ENCODE measurements at places on chromosomes 12 and 14.
A peak's percentile ranks its signal among the peaks of the same experiment; 100 is the strongest.

- DNase-seq, result no peak
These were observed 29.4 kb downstream of the BCAT1 start for GRCh38 chr12:24919346-24920001.

- peak; percentile 4 for DNase-seq
These were observed 244.4 kb upstream of the GARIN2 start for GRCh38 chr14:66944872-66945271.

DNA sequence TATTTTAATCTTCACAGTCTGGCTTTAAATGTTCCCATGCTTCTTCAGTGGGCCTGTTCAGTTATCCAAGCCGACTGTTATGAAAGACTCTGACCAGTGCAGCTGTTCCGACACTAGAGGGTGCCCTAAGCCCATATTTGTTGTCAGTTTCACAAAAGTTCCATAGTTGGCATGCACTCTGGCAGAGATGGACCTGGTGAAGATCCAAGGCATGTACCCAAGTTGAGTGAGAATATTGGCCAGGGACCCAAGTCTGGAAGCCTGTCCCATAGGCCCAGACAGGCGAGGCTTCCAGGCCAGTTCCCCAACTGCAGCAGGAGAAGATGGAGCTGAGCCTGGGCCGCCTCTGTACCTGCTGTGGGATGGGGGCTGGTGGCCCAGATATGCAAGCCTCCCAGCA is 27.4 kb upstream of the GUCY2C start:
- no peak for DNase-seq

- DNase-seq, result no peak
These were observed 3.5 kb downstream of the DEGS2 start for GRCh38 chr14:100155756-100156616.

DNA sequence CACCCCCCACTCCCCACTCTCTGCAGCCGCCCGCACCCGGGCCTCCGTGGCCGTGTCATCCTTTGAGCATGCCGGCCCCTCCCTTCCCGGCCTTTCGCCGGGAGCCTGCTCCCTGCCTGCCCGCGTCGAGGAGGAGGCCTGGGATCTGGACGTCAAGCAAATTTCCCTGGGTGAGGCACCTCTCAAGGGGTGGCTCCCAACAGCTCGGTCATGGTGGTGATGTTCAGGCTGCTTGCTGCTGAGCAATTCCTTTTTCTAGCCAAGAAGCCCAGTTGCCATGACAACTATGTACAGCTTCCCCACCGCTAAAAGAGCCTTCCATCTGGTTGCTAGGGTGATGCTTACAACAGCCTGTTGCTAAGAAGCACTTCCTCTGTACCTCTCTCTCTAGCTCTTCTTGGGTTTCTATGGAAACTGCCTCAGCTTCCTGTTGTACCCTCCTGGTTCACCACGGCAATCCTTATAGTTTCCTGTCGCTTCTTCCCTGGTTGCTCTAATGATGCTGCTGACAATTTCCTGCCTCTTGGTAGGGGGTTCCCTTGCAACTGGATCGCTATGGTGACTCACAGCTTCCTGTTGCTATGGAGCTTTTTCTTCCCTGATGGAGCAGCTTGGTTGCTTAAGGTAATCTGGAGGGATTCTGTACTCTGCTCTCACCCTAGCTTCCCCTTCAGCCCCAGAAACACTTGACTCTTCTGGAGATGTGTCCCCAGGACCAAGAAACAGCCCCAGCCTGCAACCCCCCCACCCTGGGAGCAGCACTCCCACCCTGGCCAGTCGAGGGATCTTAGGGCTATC is 11.0 kb downstream of the ZNF219 start:
- peak; percentile 83 for DNase-seq

DNA sequence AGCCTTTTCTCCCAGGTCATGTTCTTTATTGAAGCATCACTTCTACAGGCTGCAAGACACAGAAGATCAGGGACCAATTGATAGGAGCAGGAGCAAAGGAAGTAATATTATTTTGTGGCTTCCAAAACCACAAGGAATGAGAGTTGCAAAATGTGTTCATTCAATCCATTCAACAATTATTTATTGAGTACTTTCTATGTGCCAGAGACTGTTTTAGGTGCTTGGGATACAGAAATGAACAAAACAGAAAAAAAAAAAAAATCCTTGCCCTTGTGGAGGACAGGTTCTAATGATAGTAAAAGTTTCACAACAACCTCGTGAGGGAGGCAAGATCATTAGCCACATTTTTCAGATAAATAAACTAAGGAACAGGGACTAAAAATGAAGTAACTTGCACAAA is 20.1 kb upstream of the DACT1 start:
- no peak for DNase-seq

DNA sequence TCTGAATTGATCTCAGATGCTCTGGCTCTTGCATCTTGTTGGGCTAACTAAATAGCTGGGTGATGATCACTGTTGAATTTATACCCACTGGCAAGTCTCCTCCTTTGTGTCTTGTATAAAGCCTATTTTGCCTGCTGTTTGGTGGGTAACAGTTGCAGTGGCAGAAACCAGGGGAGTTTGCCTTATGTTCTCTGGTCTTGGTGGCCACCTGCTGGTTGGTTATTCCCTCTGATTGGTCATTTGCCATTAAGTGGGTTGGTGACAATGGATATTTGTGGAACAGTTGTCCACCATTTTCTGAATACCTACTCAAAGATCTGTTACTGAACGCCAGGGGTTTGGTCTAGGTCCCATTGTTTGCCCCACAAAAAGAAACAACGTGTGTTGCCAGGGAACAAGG is 52.1 kb downstream of the AVPR1A start:
- DNase-seq, result no peak

GRCh38 chr14:36976571-36977023 is 195.8 kb downstream of the SLC25A21 start:
- DNase-seq, result no peak

DNA sequence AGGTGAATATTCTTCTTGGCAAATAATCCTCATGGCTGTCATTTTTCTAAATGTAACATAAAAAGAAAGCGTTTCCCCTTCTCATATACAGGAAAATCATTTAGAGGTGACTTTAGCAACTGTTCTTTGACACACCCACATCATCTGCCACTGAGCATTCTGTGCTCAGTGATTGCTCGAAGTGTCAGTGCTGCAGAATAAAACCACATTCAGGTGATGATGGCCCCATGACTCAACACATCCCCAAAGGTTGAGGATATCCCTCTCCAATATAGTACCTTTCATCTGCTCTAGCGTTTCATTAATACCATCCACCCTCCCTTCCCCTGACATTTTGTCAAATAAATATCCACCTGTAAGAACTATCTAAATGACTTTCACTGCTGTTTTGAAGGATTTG is 28.7 kb upstream of the CPSF6 start:
- DNase-seq, result no peak

- no peak for DNase-seq
These were observed 1.3 kb upstream of the OR4M1 start for GRCh38 chr14:19771895-19772430.

GRCh38 chr12:130116791-130117190 is 45.5 kb upstream of the FZD10 start:
- no peak for DNase-seq

DNA sequence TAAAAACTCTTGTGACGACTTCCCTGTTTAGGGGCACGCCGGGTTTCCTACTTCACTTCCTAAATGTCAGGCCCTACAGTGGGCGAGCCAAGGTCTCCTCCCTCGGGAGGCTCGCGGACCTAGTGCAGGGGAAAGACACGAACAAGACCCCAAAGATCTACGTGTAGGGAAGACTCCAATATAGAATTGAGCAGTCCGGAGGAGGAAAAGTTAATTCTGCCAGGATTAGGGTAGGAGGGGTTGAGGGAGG is 564 bp downstream of the ATXN3 start:
- DNase-seq, result no peak

- DNase-seq, result no peak
These were observed 222.9 kb downstream of the C12orf50 start for GRCh38 chr12:87806310-87806709.

- DNase-seq, result no peak
These were observed 10.6 kb downstream of the TMED10 start for GRCh38 chr14:75165586-75166391.

DNA sequence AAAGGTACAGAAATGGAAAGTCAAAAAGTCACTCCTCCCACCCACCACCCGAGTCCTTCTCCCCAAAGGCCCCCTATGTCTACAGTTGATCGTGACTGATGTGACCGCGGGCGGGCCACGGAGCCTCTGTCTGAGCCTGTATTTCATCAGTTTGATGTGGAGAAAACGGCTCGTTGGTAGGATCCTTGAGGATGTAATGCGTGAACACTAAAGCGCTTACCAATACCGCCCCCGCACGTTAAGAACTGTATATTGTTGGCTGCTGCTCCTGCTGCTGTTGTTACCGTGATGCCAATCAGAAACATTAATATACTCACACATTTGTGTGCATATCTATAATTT is 24.6 kb upstream of the UBC start:
- DNase-seq, result no peak

DNA sequence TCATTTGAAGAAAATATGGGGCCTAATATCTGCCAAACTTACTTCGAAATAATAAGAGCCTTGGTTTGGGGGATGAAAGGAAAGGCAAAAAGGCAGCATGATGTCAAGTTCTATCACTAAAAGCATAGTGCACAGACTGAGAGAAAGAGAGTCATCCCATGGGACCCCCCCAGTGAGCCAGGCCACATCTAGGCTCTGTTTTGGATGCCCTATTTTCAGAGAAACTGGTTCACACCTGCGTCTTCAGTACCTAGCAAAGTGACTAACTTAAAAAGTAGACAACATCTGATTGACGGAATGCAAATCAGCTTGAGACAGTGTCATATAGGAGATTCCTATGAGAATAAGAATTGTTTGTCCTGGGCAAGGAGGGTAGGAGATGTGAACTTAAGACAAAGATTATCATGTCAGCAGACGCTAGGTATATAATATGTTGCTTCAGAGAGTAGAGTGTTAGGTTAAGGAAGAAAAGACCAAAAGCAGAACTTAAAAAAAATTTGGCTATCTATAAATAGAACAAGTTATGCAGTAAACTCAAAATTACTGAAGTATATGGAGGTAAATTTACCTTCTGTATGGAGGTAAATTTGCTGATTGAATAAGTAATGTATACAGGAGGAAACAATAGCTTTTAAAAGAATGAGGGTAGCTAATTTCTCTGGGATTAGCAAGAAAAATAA is 148.2 kb downstream of the SLC41A2 start:
- DNase-seq, result no peak

GRCh38 chr14:64719601-64720000 is 15.4 kb downstream of the PLEKHG3 start:
- DNase-seq, result no peak

DNA sequence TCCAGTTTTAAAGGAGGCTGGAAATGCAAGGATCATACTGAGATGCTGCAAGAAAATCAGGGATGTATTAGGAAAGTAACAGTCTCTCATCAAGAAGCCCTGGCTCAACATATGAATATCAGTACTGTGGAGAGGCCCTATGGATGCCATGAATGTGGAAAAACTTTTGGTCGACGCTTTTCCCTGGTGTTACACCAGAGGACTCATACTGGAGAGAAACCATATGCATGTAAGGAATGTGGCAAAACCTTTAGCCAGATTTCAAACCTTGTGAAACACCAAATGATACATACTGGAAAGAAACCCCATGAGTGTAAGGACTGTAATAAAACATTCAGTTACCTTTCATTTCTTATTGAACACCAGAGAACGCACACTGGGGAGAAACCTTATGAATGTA is 24.5 kb downstream of the ZNF891 start:
- no peak for DNase-seq

GRCh38 chr14:57418999-57419398 is 28.6 kb downstream of the NAA30 start:
- no peak for DNase-seq

DNA sequence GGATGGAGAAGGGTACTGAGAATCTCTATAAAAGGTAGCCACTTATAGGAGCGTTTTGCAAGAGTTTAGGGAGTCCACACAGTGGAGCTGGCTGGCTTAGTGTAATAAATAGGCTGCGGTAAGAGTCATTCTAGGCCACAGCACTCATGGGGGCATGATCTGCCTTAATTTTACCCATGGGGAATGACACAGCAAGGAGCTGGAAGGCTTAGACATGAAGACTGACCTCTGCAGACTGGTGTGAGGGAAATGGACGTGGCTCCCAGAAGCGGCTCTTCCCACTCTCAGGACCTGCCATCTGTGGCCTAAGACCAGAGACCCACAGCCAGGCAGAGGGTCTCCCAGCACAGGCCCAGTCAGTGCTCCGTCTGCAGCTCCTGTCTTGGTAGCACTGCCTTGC is 173.3 kb downstream of the PPM1H start:
- no peak for DNase-seq

- no peak for DNase-seq
These were observed 866.7 kb upstream of the TMEM132C start for GRCh38 chr12:127400221-127400620.

DNA sequence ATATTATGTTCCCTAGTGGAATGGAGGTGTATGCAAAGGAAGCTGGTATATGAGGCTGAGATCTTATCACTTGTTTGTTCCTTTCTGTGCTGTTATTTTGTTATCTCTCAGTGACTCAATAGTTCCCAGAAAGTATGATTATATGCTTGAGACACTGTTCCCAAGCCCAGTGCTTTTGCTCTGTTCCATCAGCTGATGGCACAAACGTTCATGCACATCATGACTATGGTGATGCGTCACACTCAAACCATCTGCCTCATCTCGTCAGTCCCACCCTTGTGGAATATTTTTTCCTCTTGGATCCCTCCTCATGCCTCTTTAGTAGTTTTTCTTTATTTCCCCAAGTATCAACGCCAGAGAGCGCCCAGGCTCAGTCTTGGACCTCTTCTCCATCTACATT is 786.9 kb downstream of the AACS start:
- no peak for DNase-seq

GRCh38 chr12:47744005-47744651 is 14.6 kb downstream of the RAPGEF3 start:
- no peak for DNase-seq

GRCh38 chr12:59240048-59240447 is 319.7 kb upstream of the LRIG3 start:
- no peak for DNase-seq

- no peak for DNase-seq
These were observed 1135.0 kb downstream of the GALC start for GRCh38 chr14:86858031-86858430.

DNA sequence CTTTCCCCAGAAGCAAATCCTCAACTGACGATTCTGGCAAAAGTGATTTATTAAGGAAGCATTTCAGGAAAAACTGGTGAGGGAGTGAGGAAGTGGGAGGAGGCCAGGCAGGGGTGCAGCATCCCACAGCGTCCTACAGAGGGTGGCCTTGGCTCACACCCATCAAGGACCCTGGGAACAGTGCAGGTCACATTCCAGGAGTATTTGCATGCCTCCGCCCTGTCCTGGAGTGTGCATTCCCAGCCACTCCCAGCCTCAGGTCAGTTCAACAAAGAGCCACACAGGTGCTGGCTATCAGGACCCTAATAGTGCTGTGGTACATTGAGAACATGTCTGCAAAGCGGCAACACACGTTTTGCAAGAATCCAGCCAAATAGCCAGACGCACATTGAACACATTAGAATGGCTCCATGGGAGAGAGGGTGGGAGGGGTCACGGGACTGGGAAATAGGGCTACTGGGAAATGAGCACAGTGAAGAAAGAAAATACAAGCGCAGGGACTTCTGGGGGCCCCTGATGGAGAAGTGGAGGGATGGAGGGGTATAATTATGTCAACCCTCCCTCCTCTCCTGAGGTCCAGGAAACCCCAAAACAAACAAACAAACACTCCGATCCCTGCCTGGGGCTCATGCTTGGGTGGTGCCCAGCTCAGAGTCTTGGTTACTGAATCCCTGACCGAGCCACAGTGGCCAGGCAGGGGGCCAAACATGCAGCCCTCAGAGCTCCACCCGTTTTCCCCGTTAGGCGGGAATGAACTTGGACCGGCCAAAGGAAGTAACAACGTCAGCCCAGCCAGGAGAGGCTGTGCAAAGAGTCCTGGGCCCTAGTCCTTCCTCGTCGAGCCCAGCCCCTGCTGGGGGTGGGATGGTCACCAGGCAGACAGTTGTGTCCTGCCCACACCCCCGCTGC is 36.5 kb downstream of the CMKLR1 start:
- DNase-seq, result peak; percentile 96
